Stimulated activated CD4-positive, alpha-beta T cell treated with anti-CD3 and anti-CD28 coated beads, Interleukin-12 subunit alpha, Interleukin-12 subunit beta, amount 100 ng/mL, for 48 hours (primary cell): ENCODE measurements at places on chromosomes 7 and 10.

DNA sequence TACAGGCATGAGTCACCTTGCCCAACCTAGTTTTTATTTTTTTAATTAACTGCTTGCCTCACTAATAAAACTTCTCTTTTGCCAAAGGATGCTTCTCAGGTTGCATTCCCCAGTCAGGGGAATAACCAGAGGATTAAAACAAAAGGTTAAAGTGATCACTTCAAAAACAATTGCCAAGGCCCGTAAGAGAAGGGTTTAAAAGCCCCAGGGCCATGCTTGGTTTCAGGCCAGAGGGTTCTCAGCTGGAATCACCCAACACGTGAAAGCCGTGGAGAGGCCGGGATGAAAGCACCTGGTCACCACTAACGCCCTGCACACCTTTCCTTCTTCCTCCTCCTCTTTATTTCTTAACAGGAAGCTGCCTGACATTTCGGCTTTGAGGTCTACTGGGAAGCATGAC, 587.5 kb downstream of the PTPRN2 start:
- DNase-seq = no peak

DNA sequence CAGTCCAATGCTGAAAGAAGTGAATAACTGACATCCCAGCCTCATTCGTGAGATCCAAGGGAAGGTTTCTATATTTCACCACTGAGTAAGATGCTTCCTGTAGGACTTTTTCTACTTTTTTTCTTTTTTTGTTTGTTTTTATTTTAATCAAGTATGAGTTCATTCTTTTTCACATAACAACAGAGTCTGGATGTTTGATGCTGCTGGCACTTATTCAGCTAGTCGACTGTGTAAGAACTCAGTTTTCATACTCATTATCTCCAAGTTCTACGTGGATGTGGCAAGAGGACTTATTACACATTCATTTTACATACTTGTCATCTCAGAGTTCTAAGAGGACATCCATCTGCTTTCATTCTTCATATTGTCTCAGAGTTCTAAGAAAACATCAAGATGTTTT, 86.9 kb downstream of the CPXM2 start:
- no peak for DNase-seq

DNA sequence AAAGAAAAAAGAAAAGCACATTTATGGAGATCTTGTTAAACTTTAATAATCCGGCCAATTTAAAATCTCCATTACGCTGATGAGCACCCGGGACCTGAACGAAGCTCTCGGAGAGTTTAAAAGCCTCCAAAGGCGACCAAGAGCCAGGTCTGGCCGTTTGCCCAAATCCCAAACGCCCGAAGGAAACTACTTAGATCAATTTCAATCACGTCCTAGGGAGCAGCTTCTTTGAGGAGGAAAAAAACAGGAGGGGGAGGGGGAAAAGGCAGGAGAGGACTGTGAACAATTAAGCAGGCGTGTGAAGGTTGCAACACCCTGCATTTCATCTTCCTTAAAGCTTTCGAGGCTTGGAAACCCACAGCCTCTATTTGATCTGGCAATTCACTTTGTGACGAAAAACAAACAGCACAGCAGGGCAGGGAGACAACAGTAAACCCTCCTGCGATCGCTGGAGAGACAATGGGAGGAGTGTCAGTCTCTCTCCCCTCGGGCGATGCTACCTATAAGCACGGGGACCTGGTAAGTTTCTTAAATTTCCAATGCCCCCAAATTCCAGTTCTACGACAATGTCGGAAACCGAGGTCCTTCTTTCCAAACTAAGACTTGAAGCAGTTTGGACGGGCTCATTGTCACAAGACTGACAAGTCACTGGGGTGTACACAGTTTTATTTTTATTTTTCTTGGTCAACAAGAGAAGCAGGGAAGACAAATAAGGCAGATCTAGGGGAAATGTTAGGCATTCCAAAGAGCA, 1.2 kb downstream of the KLF6 start:
- DNase-seq = no peak

GRCh38 chr10:114590993-114591392, 67.1 kb downstream of the ABLIM1 start:
- no peak for DNase-seq

- DNase-seq = peak; percentile 39
These were observed 73.1 kb upstream of the UCN3 start for GRCh38 chr10:5291501-5292195.
